Left renal pelvis (tissue), 4 donors: ENCODE measurements at places on chromosomes 6 and 20. TPM values are rescaled to one million over a fixed set of nuclear protein-coding genes. Genes with fewer than 3 reads are reported as not detected.

Gene RNF8
- 30.5 TPM for polyA plus RNA-seq

Gene MYH7B
- polyA plus RNA-seq, result 1.9 TPM

Gene THBD
- 4.2 TPM for polyA plus RNA-seq

Gene SAPCD1
- 3.1 TPM for polyA plus RNA-seq

Gene PROCR
- 10.6 TPM for polyA plus RNA-seq

Gene SAMD5
- polyA plus RNA-seq, result 16.5 TPM

Gene FGD2
- polyA plus RNA-seq, result 1.2 TPM

Gene CNR1
- 1.1 TPM for polyA plus RNA-seq

Gene MAS1L
- not detected for polyA plus RNA-seq

Gene CPXM1
- polyA plus RNA-seq, result 243 TPM

Gene SNAP25
- polyA plus RNA-seq, result 5.9 TPM

Gene FAM83C
- not detected for polyA plus RNA-seq

Gene IDH3B
- 120 TPM for polyA plus RNA-seq

Gene GTSF1L
- polyA plus RNA-seq, result not detected

Gene ATXN1
- polyA plus RNA-seq, result 19.1 TPM
